Stimulated activated CD8-positive, alpha-beta memory T cell treated with anti-CD3 and anti-CD28 coated beads, Interleukin-4, amount 100 ng/mL, for 1 hour (primary cell): ENCODE measurements at places on chromosomes 5 and 9.

GRCh38 chr9:92607773-92608172 is 62.2 kb downstream of the IPPK start:
- DNase-seq = no peak

GRCh38 chr9:136670576-136671253 is 8.0 kb downstream of the EGFL7 start:
- DNase-seq = no peak

- no peak for DNase-seq
These were observed 20.4 kb upstream of the RFK start for GRCh38 chr9:76414661-76415060.

GRCh38 chr5:133817456-133817855 is 151.0 kb downstream of the C5orf15 start:
- DNase-seq = no peak

DNA sequence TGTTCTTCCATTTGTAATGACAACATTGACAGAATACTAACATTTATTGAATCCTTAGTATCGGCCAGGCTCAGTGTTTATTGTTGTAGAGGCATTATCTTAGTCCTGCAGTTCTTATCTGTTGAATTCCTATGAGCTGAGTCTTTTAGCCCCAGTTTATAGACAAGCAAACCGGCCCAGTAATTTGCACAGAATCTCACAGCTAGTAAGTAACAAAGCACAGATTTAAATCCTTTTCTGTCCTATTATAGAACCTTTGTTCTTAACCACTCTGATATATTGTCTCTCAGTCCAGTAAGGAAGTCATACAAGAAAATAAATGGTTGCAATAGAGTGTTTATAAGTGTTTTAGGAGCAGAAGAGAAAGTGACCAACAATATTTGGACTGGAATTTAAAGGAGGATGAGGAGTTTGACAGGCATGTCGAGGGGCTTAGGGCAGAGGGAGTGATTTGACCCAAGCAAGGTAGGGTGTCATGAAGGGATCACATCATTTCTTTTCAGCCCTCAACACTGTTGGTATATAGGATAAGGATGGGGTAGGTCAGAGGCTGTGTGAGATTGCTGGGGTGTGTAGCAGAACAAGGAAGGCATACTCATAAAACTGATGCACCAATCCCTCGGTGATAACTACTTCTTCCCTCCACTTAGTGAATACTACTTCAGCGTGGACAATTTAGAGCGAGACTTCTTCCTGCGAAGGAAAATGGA is 39.5 kb downstream of the LARP1 start:
- no peak for DNase-seq

- no peak for DNase-seq
These were observed 387.5 kb downstream of the FAM170A start for GRCh38 chr5:120016717-120017382.

GRCh38 chr9:73216100-73216499 is 64.4 kb downstream of the ANXA1 start:
- no peak for DNase-seq

DNA sequence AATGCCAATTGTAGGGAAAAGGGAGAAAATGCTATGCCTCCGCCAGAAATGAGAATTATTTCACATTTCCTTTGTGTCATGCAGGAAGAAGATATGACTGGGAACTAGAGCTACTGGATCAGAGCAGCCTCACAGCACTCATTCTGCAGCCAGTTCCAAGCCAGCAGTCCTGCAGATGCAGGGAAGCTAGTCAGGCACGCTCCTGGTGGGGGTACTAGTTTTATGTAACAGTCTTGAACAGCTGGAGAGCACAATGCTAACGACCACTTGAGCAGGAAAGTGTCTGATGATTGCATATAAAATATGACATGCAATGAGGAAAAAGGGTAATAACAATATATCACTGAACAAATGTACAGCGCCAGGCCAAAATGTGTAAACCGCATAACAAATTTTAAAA is 21.7 kb downstream of the CDH10 start:
- no peak for DNase-seq

- no peak for DNase-seq
These were observed 565.0 kb downstream of the DMRTA1 start for GRCh38 chr9:23011669-23012068.

GRCh38 chr9:977838-978830 is 1.7 kb downstream of the DMRT3 start:
- no peak for DNase-seq

DNA sequence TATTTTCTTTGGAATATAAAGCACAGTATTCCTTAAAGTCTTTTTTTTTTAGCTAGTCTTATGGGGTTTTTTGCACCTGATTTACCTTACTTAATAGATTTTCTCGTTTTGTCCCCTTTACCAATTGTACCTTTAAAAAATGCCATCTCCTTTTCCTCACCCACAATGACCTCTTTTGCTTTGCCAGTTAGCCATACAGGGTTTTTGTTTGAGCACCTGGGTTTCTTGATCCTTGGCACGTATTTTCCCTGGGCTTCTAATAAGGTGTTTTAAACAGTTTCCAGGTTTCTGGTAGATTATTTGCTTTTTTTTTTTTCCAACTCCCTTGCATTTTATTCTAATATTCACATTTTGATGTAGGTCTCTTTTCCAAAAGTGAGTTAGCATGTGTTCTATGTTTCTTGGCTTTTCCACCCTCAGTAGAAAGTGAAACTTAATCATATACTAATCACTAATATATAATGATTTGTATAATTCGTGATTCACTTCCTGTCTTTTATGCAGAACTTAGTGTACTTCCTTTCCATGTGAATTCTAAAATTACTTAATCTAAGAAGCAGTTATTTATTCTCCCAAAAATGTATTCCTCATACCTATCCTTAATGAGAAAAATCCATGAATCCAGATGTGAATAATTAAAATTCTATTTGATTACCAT is 673.9 kb upstream of the RGMB start:
- DNase-seq = no peak

DNA sequence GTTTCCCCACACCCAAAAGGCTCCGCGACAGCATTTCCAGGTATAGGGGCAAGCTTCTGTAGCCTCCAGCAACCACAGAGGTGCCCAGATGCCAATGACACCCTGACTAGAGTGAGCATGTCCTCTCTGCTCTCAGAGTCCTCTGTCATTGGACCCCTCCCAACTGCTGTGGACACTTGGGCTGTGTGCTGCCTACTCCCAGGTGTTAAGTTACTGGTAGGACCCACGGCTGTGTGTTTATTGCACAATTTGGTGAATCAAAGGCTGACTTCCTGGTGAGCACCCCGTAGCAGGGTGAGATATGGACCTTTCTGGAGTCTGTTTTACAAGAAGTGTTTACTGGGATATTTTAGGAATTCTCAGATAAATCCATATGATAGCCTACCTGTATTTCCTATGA is 36.0 kb downstream of the SH3GL2 start:
- no peak for DNase-seq

- no peak for DNase-seq
These were observed 218.2 kb upstream of the RFX3 start for GRCh38 chr9:3743901-3744413.

DNA sequence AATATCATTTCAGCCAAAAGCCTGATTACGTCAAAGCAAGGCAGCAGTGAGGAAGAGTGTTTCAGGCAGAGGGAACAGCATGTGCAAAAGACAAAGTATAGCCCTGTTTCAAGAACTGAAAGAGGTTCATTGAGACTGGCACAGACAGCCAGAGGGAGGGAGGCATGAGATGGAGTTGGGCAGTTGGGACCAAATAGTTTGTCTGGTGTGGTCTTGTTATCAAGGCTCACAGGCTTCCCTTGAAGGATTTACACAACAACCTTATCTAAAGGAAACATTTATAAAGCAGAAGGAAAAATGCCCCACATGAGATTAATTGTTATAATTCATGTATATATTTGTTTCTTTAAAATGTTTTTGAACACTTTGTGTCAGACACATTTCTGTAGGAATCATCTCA is 253.3 kb downstream of the DMAC1 start:
- no peak for DNase-seq
